ENCODE measurements at places on chromosomes 16 and 17.

- DNase-seq: peak; percentile 60
Measured at GRCh38 chr17:8223356-8224126, 13.2 kb upstream of the AURKB start.

DNA sequence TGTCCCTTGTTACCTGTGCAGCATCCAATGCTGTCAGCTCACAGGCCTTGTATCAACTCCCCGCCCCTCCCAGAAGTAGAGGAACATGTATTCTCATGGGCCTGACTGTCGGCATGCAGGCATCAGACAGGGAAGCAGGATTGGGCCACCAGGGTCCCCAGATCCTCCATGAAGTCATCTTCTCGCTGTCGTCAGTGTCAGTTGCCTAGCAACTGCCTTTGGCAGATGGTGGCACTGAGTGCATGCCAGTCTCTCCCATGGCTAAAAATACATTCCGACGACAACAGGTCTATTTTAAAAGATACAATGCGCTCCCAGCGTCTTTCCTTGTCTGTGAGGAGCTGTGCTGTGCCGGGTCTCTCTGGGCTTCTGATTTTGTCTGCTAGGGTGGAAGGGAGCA lies 36.8 kb upstream of the CES5A start:
- DNase-seq: no peak

- no peak for DNase-seq
Measured at GRCh38 chr17:55693254-55694216, 29.1 kb downstream of the TMEM100 start.

GRCh38 chr16:55570159-55570558 lies 3.7 kb downstream of the CAPNS2 start:
- DNase-seq: no peak

GRCh38 chr17:12959441-12959840 lies 58.4 kb downstream of the ELAC2 start:
- no peak for DNase-seq

DNA sequence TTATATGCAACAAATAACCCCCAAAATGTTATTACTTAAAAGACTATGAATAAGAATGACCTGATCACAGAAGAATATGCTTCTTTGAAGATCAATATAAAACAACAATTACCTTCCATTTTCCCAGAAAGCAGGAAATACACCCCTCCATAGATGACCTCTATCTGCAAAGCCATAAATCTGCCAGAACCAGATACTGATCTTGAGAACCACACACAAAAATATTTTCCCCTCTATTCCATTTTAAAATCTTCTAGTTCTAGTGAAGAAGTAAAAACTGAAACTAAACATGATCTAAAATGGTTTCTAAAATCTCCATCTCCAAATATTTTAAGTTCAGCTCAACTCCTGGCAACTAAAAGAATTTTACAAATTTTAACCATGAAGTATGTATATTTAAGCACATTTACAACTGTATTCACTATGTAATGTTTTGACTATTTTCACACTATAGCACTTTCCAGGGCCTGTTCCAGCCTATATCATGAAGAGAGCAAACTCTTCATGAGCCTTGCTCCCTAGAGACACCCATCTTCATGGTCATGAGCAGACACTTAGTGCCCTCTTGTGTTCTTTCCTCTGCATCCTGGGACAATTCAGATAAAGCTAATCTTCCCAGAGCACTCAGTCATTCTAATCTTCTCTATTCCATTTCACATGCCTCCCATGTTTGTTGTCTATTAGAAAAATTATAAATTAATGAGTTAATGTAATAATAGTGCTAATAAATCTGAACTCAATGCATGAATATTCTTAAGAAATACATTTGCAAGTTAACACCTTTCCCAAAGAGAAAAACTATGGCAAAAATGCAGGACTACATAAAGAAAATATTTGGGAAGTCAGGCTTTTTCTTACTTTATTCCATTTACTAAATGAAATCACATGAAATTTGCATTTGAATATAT lies 87.0 kb downstream of the HELZ start:
- DNase-seq: peak; percentile 17

DNA sequence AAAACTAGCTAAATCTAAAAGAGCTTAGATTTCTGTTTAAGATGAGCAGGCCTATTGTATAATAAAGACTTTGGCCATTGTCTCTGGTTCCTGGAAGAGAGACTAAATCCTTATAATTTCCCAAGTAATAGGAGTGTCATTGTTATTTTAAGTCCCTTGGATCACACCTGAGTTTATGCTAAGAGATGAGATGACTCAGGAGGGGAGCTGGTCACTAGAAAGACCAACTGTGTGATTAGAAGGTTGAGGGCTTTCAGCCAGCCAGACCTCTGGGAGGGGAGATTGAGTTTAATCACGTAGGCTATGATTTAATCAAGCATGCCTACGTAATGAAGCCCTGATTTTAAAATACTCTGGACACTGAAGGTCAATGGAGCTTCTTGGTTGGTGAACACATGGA lies 156.9 kb upstream of the C17orf78 start:
- no peak for DNase-seq

DNA sequence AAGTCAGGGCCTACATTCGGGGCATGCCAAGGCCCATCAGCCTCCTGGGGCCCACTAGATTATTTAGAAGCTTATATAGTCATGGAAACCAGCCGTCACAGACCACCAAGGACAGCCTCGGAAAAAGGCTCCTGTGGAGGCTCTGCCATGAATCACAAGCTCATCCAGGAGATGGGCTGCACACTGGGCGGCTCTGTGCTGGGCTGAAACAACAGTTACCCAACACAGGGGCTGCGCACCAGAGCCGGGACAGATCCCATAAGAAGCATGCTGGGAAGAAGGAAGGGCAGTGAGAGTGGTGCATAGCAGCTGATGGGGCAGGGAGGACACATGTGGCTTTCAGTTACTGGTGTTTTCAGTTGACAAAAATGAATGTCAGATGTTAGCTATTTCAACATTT lies 67.7 kb upstream of the GSG1L start:
- no peak for DNase-seq

DNA sequence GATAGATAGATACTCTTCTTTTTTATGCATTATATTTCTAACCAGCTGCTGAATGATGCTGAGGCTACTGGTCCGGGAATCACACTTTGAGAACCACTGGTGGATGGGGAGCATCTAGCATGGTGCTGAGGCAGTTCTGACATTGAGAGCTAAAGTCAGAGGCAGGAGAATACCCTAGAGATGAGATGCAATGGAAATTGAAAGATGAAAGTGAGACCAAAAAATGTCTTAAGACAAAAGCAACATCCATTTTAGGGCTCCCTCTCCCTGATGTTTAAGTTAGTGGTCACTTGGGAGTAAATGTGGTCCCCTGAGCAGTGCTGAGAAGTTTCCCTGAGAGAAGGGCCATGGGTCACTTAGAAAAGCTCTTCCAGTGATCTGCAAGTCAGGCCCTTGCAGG lies 6.8 kb downstream of the PCTP start:
- no peak for DNase-seq

DNA sequence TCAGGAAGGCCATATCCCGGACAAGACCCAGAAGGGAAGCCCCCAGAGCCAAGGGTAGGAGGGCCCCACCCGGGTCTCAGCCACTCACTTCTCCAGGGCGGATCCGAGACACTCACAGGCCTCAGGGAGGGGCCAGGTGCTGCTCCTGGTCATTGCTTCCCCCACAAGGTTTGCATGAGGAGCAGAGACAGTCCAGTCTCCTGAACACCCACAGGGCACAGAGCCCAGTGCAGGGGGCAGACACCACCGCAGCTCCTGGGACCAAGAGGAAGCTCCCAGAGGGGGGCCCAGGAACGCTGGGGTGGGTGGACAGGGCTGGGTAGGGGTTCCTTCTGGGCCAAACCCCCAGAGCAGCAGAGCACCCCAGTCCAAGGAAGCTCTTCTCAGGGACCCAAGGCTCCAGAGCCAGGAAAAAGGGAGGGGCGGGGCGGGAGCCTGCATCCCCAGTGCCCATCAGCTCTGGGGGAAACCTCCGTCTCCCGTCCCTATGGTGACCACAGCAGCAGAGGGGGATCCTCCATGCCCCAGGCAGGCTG lies 709 bp upstream of the MRPL28 start:
- no peak for DNase-seq

- no peak for DNase-seq
Measured at GRCh38 chr16:57951204-57951960, 19.5 kb downstream of the CNGB1 start.

DNA sequence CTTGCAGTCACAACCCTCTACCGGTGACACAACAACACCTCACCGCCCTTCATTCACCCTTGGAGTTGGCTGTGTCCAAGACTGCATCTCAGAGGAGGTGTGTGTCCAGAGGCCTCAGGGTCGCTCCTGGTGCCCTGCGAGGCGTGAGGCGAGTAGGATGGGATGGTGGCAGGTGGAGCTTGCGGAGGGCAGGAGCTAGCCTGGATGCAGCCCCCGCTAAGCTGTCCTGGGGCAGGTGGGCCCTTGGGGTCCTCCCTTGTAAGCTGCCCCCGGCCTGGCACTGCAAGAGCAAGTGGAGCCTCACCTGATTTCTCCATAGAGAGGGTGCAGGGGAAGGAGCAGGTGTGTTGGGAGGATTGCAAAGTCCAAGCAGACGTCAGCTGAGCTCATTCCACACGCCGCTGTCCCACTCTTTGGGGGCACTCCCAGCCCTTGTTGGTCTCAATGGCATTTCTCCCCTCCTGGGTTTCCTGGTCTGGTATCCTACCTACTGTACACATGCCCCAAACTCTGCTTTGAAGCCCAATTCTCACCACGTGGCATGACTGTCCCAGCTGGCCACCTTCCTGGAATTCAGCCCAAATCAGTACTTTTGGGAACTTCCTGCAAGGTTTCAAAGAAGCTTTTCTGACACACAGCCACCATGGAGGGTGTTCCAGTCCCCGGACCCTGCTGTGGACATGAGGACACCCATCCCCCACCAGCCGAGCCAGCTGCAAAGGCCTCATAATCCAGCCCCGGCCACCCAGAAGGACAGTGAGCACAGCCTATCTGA lies 18.1 kb upstream of the ICAM2 start:
- DNase-seq: no peak

GRCh38 chr17:58493506-58493905 lies 5.3 kb upstream of the HSF5 start:
- DNase-seq: no peak

DNA sequence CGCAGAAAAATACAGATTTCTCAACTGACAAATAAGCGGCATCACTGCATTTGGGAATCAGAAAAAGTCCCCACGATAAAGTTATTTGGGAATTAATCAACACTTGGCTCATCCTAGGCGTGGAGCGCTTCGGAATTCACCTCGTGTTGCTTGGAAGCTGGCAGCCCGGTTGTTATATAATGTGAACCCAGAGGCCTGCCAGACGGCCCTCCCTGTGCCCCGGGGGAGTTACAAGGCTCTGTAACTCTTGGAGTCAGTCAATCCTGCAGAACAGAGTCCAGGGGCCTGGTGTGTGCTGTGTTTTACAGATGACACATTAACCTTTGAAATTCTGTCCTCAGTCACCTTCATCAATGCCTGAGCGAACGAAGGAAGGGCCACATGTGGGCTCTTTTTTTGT lies 111.1 kb downstream of the PITPNC1 start:
- DNase-seq: no peak

DNA sequence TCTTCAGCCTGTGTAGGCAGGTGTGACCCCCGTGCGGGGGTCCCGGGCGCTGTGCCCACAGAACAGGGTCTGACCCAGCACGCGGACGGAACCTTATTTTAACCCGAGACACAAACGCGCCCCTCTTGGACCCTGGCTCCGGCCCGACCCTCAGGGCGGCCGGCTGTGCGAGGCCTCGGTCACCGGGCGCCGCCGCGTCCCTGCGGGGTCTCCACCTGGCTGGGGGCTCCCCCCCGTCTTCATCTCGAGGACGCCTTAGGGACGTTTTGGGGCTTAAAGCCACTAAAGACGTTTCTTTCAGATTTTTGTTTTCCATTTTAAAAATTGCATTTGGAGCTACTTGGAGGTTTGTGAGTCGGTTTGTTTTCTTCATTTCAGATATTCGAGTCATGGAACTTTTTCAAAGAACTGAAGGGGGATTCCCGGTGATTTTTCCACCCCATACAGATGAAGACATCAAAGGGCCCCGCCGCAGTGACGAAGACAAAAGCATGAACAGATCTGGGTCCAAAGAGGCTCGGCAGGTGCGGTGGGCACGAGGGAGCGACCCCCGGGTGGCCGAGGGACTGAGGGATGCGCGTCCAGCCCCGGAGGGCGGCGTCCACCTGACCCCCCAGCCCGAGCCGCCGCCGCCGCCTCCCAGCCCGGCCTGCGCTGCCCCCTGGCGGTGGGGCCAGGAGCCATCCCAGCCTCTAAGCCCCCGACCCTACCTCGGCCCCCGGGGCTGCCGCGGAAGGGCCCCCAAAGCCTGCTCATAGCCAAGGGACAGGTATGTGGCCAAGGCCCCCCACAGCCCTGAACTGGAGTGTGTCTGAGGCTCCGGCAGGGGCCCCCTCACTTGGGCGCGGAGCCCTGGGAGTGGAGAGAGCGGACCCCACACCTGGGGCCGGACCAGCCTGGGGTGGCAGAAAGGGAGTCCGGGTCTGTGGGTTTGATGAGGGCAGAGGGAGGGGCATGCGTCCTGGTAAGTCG lies 3.8 kb upstream of the CD7 start:
- peak; percentile 83 for DNase-seq

- DNase-seq: no peak
Measured at GRCh38 chr16:16151315-16151714, 72.0 kb downstream of the ABCC6 start.

GRCh38 chr16:56119133-56119532 lies 72.2 kb upstream of the GNAO1 start:
- DNase-seq: no peak

GRCh38 chr17:57466017-57466471 lies 209.7 kb downstream of the MSI2 start:
- no peak for DNase-seq

- DNase-seq: no peak
Measured at GRCh38 chr17:31413081-31413799, 21.8 kb downstream of the RAB11FIP4 start.

GRCh38 chr17:68125111-68125870 lies 89.8 kb downstream of the KPNA2 start:
- no peak for DNase-seq

DNA sequence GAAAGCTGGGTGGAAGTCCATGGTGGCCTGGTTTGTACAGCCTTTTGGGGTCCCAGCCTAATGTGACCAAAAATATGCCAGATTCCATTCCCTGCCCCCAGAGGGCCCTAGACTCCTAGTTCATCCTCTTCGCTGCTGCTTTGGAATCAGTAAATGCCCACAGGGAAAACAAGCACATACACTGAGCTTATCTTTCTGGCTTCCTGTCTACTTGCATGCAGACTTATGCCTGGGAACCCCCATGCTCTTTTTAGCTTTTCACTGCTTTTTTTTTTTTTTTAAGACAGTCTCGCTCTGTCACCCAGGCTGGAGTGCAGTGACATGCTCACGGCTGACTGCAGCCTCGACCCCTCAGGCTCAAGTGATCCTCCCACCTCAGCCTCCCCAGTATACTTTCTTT lies 6.2 kb upstream of the CD300LG start:
- no peak for DNase-seq

GRCh38 chr17:36918211-36918691 lies 19.0 kb upstream of the LHX1 start:
- DNase-seq: no peak

GRCh38 chr16:11420895-11421294 lies 75.6 kb downstream of the RMI2 start:
- DNase-seq: no peak

DNA sequence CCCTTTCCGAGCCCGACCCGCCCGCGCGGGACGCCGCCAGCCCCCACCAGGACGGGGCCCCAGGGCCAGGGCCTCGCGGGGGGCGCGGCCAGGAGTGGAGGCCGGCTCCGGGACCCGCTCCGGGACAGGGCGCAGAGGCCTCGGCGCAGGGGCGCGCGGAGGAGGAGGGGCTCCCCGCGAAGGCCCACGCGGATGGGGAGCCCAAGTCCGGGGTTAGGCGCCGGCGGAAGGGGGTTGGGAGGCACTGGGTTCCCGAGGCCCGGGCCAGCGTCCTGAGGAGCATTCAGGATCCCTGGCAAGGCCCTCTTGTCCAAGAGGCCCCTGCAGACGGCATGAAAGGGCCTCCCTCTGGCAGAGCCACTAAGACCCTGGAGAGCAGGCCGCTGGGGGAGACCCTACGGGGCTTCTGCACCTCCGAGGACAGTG lies 57.8 kb upstream of the CIBAR2 start:
- no peak for DNase-seq

Data from GM10248 (cell line).